T-helper 9 cell (primary cell): ENCODE measurements at places on chromosomes 5 and 9.

DNA sequence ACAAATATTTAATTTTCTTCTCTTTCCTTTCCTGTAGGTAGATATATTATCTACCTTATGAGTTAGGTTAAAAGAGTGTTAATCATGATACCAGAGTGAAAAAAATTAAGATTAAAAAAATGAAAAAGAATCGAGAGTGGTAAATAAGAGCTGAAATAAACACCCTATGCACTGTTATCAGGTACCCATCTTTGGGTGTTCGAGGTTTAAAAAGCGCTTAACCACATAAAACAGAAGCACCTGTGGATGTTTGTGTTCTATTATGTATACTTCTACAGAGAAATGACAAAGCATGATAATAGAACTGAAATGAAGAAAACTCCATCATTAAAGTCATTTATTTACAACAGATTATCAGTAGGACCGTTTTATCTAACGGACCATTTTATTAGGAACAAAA is 25.7 kb upstream of the GCNT4 start:
- no peak for DNase-seq

DNA sequence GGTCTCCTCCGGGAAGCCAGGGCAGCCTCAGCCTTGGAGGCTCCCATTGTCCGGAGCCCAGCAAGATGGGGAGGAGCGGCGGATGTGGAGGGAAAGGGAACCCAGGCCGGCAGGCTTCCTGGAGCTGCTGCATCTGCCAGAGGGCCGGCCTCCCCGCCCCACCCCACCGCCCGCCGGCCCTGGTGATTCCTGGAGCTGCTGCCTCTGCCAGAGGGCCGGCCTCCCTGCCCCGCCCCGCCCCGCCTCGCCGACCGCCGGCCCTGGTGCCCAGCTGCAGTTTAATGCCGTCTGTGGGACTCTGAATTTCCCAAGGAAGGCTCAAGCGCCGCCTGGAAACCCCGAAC is 31.6 kb downstream of the EXD3 start:
- no peak for DNase-seq

GRCh38 chr5:44275908-44276307 is 113.3 kb downstream of the FGF10 start:
- no peak for DNase-seq

GRCh38 chr9:91060520-91061343 is 259.1 kb downstream of the SYK start:
- no peak for DNase-seq

DNA sequence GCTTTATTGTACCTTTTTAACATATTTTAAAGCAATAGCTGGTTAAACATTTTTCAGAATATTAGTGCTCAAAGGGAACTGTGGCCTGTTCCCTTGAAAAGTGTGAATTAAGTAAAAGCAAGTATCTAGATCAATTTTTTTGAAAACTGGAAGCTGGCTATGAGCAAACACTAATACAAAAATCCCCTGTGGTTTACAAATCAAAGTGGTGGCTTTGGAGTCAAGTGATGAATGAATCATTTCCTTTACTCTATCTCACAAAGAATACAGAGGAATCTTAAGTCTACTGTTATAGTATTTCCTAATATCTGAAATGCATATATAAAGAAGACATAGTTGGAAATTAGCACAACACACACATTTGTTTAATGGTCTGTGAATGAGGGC is 212.4 kb upstream of the C9orf72 start:
- DNase-seq = no peak

GRCh38 chr9:135666534-135667462 is 3.7 kb downstream of the LCN9 start:
- no peak for DNase-seq

- DNase-seq = peak; percentile 70
Measured at GRCh38 chr5:177362610-177363507, 5.1 kb downstream of the RGS14 start.

GRCh38 chr5:150394131-150394530 is 18.6 kb downstream of the CD74 start:
- DNase-seq = no peak

- DNase-seq = no peak
Measured at GRCh38 chr5:133682451-133682850, 70.1 kb upstream of the FSTL4 start.

DNA sequence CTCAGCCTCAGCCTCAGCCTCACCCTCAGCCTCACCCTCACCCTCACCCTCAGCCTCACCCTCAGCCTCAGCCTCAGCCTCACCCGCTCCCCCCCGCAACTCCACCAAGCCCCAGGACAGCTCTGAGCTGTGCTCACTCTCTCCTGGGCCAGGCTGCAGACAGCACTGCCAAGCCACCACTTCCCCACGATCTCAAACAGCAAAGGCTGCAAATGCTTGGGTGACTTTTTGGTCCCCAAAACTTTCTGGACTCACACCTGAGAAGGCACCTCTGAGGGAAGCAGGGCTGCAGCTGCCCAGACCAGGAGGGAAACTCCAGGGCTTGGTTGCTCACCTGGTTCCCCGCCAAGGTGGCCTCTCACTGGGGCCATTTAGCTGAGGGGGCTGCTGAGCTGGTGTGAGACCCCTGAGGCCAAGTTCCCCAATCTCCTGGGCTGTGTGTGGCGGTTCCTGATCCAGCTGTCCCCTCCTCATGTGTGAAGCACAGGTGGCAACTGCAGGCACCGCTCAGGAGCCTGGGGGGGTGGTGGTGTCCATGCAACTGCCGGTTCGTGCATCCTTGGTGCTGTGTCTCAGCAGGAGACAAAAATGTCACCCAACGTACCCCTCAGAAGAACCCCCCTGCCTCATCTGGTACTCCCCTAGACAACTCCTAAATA is 17.8 kb downstream of the MRPL36 start:
- no peak for DNase-seq

DNA sequence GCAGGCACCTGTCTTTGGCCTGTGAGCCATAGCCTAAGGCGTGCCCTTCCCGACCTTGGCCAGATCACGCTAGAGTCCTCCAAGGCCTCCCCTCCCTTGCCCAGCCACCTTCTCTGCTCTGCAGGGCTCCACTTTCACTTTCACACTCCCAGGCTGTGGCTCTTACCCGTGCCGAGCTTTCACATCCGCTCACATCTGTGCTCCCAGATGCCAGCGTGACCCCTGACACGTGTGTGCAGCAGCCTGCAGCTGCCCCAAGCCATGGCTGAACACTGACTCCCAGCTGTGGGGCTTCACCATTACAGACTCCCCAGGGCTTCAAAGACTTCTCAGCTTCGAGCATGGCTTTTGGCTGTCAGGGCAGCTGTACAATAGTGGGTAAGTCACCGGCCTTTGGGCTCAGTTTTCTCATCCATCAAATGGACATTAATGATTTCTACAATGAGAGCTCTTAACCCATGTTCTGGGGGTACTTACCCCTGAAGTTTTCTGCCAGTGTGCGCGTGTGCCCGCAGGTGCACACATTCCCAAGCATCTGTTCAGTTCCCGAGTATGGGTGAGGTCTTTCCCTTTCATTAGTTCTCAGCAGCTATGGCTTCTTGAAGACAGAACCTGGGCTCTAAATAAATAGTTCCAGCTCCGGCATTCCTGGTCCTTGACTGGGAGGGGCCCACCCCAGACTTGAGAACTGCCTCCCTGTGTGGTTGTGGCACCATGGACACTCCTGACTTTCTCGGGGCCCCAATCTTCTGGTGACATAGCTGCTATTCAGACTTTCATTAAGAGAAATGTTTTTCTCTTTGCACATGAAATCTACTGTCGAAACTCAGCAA is 118.6 kb downstream of the RGS3 start:
- peak; percentile 52 for DNase-seq

- no peak for DNase-seq
Measured at GRCh38 chr5:69265931-69266330, 31.2 kb downstream of the CDK7 start.

DNA sequence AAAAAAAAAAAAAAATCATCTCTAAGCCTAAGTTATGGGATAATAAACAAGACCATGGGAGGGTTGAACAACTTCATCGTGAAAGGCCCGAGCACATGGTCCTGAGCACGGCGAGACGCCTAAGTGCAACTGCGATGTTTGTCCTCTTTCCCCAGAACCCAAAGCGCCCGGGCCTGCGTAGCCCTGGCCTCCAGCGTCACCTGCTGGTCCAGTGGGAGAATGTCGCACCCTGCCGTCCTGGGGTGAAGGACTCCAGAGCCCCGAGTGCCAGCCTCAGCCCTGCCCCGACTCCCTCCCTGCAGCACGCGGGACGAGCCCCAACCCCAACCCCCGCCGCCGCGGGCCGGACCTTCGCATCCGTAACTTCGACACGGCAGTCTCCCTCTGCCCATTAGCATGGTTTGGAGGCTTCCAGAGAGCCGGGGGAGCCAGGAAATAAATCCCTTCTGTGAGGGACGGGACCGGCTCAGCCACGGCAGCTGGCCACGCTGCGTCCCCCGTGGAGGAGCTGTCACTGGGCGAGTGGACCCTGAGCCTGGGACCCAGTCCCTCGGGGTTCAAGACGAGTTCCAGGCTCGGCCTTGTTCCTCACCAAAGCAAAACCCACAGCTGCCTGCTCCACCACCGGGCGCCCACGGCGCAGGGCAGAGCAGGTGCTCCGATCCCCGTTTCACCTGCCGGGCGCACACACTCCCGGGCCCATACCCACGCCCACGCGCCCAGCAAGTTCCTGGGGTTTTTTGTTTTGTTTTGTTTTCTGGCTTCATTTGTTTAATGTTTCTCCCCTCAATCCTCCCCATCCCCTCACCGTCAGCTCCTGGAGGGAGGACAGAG is 132.5 kb upstream of the HAND1 start:
- DNase-seq = peak; percentile 17

DNA sequence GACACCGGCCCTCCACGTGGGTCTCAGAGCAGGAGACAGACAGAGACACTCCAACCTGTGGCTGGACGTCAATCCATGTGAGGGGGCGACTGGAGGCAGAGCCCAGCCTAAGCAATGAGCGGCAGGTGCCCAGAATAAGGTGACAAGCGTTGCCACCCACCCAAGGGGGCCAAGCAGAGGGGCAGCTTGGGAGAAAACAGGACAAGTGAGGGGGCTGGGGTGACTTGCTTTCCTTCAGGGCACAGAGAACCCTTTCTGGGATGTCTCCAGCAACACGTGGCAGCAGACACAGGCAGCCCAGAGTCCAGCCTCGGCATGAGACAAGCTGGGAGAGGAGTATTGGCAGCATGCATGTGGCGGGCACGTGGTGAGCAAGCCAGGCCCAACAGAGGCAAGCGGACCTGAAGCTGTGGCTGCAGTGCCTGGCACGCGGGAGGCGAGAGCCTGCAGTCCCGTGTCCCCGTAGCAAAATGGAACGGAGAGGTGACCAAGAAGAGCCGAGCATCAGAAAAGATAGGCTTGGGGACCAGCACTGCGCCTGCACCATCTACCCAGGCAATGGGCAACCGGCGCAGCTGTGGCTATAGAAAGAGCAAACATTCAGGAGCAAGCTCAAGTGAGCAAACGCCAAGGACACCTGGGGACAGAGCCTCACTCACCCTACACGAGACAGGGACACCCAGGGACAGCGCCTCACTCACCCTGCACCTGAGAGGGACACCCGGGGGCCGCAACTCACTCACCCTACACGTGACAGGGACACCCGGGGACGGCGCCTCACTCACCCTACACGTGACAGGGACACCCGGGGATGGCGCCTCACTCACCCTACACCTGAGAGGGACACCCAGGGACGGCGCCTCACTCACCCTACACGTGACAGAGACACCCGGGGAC is 6.2 kb downstream of the TERT start:
- no peak for DNase-seq

GRCh38 chr5:89087128-89087527 is 204.1 kb upstream of the MEF2C start:
- DNase-seq = no peak

- no peak for DNase-seq
Measured at GRCh38 chr5:20286512-20286911, 298.5 kb upstream of the CDH18 start.

DNA sequence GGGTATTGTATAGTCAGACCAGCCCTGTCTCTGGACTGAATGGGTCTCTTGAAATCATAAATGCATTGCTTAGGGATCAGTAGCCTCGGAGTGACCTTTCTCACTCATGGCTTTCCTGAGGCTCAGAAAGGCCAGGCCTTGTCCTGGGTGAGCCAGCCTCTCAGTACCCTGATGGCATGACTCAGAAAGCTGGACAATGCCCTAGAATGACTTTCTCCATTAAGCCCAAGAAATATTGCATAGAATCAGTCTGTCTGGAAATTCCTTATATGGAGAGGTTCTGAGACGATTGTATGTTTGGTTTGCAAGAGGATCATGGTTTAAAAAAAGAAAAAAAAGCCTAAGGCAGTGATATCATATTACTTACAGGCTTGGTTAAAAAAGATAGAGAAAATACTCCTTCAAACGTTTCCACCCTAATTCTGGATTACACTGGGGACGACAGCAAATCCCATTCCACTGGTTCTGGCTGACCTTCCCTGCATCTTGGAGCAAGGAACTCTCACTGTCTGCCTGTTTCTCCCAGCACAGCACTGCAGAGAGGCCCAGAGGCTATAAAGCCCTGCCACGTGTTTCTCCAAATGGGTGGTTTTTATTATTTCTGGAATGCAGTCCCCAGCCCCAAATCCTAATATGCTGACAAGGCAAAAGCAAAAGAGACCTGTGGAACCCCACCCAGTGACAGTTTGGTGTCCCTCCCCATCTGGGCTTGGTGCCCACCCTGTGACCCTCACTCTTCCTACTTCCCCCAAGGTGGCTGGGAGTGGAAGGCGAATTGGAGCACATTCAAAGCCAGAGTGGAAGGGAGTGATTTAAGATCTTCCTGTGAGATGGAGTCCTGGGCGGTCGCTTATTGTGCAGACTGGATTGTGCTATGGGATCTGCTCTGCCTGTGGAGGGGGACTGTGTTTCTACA is 34.4 kb downstream of the MAP1B start:
- DNase-seq = no peak

GRCh38 chr9:89541798-89542197 is 43.9 kb upstream of the SEMA4D start:
- no peak for DNase-seq

- no peak for DNase-seq
Measured at GRCh38 chr9:134225816-134226215, 61.5 kb upstream of the RNU6ATAC start.

DNA sequence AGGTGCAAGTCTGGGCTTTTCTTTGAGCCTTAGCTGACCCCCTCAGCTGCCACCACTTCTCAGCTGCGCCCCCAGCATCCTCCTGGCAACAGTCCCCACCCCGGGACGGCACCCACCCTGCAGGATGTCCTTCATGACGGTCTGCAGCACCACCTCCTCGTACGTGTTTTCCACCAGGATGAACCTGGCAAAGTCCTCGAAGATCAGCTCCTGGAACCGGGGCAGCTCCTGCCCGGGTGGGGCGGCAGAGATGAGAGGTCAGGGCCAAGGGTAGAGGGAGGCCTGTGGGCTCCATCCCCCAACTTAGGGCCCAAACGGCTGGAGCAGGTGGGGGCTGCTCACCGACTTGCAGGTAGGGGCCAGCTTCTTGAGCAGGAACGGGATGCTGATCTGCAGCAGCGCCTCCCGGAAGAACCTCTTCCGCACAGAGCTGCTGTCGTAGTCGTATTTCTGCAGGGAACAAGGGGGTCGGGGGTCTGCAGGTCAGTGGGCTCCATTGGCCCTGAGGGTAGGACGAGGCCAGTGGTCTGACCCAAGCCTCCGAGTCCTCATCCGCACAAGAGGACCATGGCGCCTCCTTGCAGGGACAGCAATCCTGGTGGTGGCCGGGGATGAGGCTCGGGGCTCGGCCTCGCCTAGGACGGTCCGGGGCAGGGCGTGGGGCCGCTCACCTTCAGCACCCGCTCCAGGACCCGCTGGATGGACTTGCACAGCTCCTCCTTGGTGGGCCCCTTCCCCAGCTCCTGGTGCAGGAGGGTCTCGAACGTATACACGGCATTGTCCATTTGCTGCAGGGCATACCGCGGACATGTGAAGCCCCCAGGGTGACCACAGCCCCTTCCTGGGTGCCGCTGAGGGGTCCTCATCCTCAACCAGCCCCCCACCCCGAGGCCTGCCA is 56.7 kb downstream of the LRSAM1 start:
- DNase-seq = no peak
